Stimulated activated memory B cell treated with anti-CD40 and anti-IgM and Interleukin-4, amounts not matched to agents 10 μg/mL and 1 μg/mL and 100 μg/mL, for 72 hours (primary cell): ENCODE measurements at places on chromosomes 12 and 14.

GRCh38 chr14:75001261-75001660, 1.5 kb upstream of the EIF2B2 start:
- no peak for ATAC-seq

- no peak for ATAC-seq
Measured at GRCh38 chr12:80412343-80412953, 31.6 kb upstream of the PTPRQ start.

DNA sequence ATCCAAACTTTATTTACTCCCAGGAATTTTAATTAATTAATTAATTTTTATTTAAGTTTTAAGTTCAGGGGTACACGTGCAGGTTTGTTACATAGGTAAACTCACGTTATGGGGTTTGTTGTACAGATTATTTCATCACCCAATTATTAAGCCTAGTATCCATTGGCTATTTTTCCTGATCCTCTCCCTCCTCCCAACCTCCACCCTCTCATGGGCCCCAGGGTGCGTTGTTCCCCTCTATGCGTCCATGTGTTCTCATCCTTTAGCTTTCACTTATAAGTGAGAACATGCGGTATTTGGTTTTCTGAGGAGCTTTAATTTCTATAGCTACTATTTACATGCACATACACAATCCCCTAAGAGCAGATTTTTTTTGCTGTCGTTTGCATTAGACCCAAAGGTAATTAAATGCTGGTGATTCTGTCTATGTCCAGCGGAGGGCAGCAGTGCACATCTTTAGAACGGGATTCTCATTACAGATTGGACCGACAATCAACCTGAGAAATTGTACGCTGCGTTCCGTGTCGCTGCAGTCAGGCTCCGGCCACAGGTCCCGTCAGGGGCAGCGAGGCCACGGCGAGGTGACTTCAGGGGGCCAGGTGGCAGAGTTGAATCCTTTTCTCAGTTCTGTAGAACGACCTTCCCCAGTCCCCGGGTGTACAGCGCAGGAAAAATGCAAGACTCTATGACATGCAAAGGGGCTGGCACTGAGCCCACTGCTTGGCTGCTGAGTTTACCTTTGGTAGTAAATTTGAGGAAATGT, 11.6 kb downstream of the TMEM30B start:
- peak; percentile 65 for ATAC-seq

DNA sequence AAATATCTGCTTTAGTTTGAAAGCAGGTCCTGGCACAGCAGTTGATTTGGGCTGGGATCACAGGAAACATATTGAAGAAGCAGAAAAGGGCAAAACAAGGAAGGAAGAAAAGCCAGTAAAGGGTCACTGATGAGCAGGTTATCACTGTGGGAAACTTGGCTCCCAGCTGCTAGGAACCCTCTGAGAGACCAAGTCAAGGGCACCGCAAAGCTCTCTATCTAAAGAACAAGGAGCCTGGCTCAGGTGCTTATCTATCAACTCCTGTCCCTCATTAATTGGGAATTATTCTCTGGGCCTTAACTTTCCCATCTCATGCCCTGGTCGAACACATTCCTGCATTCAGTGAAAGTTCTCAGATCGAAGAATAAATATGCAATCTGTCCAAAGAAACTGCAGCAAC, 450.9 kb upstream of the RPL10L start:
- ATAC-seq, result no peak

DNA sequence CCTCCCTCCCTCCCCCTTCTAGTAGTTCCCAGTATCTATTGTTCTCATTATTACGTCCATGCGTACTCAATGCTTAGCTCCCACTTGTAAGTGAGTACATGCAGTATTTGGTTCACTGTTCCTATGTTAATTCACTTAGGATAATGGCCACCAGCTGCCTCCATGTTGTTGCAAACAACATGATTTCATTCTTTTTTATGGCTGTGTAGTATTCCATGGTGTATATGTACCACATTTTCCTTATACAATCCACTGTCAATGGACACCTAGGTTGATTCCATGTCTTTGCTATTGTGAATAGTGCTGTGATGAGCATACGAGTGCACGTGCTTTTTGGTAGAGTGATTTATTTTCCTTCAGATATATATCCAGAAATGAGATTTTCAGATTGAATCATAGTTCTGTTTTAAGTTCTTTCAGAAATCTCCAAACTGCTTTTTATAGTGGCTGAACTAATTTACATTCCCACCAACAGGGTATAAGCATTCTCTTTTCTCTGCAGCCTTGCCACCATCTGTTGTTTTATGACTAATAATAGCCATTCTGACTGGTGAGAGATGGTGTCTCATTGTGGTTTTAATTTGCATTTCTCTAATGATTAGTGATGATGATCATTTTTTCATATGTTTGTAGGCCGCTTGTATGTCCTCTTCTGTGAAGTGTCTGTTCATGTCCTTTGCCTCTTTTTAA, 17.9 kb upstream of the CLEC7A start:
- ATAC-seq, result no peak

- peak; percentile 51 for ATAC-seq
Measured at GRCh38 chr12:107661830-107662229, 23.8 kb upstream of the PWP1 start.

- ATAC-seq, result no peak
Measured at GRCh38 chr14:75046899-75047298, 4.4 kb downstream of the MLH3 start.

DNA sequence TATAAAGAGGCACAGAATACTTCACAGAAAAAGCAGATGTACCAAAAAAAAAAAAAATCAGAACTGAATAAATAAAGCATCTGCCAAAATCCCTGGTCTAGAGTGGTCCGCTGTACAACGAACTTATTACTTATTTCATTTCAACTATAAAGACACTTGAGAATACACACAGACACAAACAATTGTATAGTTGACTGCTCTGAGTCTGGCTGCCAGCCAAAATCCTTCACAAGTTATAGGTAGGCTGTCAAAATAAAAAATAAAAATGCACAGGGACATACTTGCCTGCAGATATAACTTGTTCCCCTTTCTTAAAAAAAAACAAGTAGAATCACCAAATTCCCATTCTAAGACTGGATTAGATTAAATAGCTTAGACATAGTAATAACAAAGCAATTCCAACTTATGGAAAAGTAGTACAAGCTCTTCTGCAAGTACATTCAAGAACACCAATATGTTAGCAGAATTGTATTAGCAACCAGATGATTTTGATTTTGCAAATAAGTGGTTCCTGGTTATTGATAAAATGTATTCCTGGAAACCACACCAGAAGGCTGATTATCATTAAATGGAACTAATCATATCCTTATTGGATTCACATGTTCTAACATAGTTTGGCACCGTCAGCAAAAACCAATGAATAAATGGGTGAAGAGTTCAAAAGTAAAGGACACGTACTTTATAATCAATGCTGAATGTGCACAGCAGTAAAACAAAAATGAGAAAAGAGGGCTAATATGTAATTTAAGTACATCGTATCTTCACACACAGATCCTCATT, 248.5 kb downstream of the NELL2 start:
- no peak for ATAC-seq

GRCh38 chr12:52945389-52946232, 3.3 kb upstream of the KRT18 start:
- ATAC-seq, result no peak

- ATAC-seq, result no peak
Measured at GRCh38 chr12:89087149-89087825, 265.0 kb downstream of the DUSP6 start.

GRCh38 chr14:91929700-91930099, 17.8 kb downstream of the FBLN5 start:
- no peak for ATAC-seq
